ENCODE measurements at places on chromosomes 12 and 14. TPM values are rescaled to one million over a fixed set of nuclear protein-coding genes. Genes with fewer than 3 reads are reported as not detected.

VDR gene
- total RNA-seq, result 0.21 TPM

SLCO1C1 gene
- total RNA-seq, result not detected

- DNase-seq, result no peak
These were observed 596.2 kb upstream of the TMEM132C start for GRCh38 chr12:127670796-127671195.

ASB2 gene
- total RNA-seq, result 0.46 TPM

LRP1-AS gene
- not detected for total RNA-seq

DNA sequence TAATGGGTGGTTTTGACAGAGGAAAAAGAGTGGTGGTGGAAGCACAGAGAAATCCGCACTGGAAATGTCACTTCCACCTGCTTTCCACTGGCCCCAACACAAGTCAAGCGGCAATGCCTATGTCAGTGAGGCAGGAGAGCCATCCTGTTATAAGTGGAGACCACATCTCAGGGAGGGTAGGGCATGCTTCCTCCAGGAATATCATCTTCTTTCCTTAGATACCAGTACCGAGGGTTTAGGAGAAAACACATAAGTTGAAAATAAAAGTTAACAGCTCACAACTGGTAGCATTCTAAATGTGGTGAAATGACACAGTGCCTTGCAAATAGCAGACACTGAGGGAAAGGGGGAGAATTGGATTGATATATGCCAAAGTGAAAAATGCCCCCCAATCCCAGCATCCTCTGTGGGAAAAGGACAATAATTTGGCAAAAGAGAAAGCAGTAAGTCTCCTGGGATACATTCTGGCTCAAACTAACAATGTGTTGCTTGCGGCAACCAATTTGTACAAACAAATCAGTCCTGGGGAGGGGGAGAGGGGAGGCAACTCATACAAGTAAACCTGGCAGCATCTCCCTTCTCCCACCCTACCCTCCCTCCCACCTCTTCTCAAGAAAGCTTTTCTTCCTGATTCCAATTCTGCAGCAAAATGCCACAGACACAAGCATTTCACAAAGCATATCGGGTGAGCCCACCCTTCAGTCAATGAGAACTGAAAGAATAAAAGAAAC lies 57.1 kb downstream of the STON2 start:
- DNase-seq, result no peak

Data from HepG2 (cell line).